ENCODE measurements at places on chromosomes 13 and 19.

- no peak for DNase-seq
Measured at GRCh38 chr19:35718345-35719041, 690 bp downstream of the KMT2B start.

- DNase-seq = no peak
Measured at GRCh38 chr13:37453246-37453645, 145.3 kb downstream of the POSTN start.

DNA sequence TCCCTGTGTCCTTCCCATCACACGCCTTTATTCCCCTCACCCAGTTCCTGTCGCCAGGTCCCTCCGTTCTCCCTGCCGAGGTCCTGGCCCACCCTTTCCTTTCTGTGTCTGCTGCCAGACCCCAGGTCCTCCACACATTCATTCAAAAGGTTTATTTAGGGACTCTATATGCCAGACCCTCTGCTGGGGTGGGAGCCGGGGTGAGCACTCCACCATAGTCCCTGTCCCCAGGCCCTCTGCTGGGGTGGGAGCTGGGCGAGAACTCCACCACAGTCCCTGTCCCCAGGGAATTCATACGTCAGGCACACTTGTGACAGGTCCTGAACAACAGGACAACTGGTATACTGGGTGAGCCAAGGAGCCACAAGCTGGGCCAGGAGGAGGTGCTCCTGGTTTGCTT, 34.4 kb upstream of the TUBGCP3 start:
- no peak for DNase-seq

DNA sequence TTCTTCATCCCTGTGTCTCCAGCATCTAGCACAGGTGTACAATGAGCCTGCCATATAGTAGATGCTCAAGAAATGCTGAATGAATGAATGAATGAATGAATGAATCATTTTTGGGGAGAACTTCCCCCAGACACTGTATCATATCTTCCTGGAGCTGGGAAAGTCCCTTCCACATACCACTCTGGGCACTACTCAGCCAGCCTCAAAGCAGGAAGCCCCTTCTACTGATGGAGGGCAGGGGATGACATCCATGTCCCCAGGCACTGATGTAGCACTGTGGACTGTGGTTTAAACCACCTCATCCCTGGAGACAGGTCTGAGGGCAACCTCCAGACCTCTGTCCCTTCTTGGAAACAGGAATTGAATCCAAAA, 4.8 kb downstream of the GNA15 start:
- no peak for DNase-seq

GRCh38 chr19:38013913-38014580, 107.0 kb downstream of the SIPA1L3 start:
- no peak for DNase-seq

DNA sequence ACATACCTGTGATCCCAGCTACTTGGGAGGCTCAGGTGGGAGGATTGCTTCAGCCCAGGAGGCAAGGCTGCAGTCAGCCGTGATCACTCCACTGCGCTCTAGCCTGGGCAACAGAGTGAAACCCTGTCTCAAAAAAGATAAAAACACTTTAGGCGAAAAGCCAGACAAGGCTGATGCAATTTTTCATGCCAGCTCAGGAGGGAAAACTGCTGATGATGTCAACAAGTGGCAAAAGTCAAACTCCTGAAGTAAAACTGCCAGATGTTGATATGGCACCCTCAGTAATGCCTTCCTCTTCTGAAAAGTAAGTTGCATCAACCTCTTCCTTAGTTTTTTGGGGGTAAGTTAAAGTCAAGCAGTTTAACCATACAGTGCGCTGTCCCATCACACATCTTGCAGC, 15.6 kb downstream of the ZNF599 start:
- no peak for DNase-seq

- DNase-seq = peak; percentile 24
Measured at GRCh38 chr13:35909837-35910540, 221.2 kb downstream of the DCLK1 start.

- no peak for DNase-seq
Measured at GRCh38 chr19:944171-944567, 18.3 kb downstream of the ARID3A start.

- DNase-seq = no peak
Measured at GRCh38 chr19:29259153-29259552, 46.2 kb upstream of the UQCRFS1 start.

DNA sequence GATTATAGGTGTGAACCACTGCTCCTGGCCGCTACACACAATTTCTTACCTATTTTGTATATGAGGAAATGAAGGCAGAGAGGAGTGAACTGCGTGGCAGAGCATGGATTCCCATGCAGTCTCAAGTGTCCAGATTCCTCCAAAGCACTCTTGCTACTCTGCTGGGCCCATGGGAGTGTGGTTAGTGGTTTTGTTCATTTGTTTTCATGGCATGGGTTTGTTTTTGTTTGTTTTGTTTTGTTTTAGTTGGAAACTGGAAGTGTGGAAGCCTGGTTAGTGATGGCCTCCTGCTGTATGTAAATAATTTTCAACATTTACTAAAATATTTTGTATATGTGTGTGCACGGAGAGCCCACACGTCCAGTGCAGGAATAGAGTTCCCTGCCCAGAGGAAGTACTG, 61.3 kb upstream of the LRCH1 start:
- no peak for DNase-seq

- no peak for DNase-seq
Measured at GRCh38 chr13:83943530-83944279, 61.4 kb upstream of the SLITRK1 start.

GRCh38 chr13:75202981-75203380, 279.0 kb downstream of the TBC1D4 start:
- no peak for DNase-seq

- DNase-seq = peak; percentile 90
Measured at GRCh38 chr13:33547035-33547434, 261.5 kb upstream of the STARD13 start.
